NCI-H1694 treated with DMSO at 0.1 percent for 48 hours (cell line): ENCODE measurements at places on chromosomes 3 and 15.

DNA sequence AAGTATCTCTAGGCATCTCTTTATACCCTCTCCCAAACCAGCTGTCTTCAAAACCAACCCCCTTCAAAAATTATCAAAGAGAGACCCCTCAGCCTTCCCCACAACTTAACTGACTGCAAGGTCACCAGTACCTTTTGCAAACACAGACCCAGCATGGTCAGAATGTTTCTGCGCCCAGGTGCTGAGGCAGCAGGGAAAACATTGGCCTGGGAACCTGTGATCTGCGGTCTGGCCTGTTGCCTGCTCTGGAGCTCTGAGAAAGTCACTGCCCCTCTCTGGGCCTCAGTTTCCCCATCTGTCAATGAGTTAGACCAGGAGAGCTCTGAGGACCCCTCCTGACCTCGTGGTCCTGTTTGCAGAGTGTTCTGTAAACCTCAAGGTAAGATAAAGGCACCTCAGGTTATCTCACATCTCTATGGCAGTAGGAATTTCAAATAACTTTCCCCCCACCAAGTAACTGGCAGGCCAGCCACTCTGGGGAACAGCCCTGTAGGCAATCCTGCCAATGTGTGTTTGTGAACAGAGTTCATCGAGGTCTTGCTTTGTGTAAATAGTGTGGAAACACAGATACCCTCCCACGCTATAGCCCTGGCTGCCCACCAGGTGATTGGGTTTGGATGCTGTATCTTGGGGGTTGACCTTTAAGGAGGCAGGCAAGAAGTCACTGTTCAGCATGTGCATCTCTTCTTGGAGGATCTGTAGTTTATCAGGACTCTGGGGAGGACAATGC, 50.0 kb upstream of the SMAD6 start:
- no peak for DNase-seq

- DNase-seq, result no peak
Observed at GRCh38 chr3:185825006-185825638, at the start of gene IGF2BP2. Gene IGF2BP2 (minus strand): TSS chr3:185825042. CDS start chr3:185824960, 82 bp downstream.

DNA sequence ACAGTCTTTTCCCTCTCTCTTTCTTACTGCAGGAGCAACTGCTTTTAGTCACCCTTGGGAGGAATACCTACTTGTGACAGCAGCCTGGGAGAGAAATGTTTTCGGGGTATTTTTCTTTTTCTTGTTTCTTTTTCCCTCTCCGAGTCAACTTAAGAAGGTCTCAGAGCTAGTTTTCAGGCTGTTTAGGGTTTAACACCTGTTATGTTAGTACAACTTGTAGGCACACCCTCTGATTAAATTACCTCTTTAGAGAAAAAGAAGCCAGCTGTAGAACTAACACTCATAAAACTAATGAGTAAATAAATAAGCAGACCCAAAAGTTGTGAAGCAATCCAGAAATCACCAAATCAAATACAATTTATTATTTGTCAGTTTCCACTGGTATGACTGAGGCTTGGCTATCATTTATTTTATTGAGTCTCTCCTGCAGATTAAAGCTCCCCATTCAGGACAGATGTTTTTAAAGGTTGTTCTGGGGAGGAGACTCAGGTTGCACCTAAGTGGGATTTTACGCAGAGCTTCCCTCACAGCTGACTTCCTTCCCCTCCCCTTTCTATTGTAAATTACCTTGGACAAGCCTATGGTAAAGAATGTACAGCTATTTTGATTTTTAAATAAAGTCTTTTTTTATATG, 112.5 kb downstream of the FOXB1 start:
- DNase-seq, result no peak

DNA sequence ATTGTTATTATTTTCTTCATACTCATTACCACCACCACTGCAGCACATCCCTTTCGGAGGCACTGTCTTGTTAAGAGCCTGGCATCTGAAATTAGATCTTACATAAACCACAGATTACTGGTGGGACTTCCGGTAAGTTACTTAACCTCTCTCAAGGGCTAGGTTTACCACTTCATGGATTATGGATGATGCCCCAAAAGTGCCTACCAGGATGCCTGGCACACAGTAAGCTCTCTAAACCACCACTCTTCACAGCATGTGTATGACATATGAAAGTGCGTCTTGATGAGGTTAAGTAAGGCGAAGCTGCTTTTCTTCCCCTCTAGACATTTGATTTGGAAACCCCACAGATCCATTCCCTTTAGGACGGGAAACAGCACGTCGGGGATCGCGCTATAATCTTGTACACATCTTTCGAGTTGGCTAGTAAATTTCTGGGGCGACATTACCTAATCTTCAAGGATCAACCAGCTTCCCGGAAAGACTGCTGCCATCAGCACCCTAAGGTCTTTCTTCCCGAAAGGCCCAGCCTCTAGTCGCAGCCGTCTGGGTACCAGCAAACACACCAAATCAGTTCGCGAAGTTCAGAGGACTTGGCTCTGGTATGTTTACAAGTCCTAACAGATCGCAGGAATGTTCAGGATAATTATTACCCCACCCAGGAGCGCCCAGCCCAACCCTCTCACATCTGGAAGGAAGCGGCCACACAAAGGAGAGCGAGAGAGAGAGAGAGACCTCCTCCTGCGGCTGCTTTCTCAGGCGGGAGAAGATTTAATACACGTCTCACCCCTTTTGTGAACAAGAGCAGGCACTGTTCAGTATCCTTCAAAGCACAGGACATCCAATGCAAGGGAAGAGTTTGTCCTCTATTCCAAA, 155.1 kb upstream of the FRMD4B start:
- no peak for DNase-seq

DNA sequence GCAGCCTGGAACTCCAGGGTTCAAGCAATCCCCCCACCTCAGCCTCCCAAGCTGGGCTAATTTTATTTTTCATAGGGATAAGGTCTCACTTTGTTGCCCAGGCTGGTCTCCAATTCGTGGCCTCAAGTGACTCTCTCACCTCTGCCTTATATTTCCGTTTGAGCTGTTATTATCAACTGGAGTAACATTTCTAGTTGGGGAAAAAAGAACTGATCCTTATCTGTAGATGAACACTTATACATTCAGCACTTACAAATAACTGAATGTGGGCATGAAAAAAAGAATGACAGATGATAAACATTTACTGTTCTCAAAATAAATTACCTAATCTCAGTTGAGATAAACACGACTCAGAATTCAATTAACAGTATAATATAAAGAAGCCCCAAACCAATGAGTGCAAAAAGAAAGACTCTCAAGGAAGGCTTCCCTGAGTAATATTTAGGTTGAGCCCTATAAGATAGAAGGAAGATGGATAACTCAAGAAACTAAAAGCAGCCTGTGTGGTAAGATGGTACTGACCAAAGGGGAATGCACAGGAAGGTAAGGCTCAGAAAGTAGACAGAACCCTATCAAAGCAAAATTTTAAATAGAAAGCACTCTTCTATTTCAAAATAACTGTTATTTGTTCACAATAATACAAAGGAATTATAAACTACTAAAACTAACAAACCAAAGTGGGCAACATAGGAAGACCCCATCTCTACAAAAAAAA, 11.8 kb downstream of the UBE3A start:
- DNase-seq, result no peak

DNA sequence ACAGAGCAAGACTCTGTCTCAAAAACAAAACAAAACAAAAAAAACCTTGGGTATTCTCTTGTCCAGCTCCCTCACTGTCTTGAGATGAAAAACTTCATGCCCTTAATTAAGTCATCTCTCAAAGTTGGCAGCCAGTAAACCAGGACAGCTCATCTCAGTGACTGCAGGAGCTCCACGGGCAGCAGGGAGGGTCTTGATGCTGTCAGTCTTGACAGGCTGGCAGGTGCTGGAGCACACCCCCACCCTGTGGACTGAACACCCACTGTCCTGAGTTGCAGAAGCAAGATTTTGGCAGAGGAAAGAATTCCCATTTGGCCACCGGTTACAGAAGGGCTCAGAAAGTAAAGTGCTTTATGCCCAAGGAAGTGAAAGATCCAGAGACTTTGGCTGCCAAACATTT, 8.0 kb downstream of the DNAJA4 start:
- DNase-seq, result no peak

GRCh38 chr15:95192923-95193322, 961.6 kb downstream of the MCTP2 start:
- no peak for DNase-seq

GRCh38 chr3:88742106-88742505, 365.3 kb upstream of the EPHA3 start:
- no peak for DNase-seq

DNA sequence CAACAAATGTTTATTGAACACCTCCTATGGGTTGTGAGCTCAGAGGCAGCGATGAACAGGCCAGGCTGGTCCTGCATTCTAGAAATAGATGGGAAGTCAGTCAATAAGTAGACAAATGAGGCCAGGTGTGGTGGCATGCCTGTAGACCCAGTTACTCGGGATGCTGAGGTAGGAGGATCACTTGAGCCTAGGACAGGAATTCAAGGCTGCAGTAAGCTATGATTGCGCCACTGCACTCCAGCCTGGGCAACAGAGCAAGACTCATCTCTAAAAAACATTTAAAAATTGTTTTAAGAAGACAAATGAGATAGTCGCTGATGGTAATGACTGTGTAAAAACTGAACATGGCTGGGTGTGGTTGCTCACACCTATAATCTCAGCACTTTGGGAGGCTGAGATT, 4.4 kb upstream of the RHO start:
- DNase-seq, result no peak

DNA sequence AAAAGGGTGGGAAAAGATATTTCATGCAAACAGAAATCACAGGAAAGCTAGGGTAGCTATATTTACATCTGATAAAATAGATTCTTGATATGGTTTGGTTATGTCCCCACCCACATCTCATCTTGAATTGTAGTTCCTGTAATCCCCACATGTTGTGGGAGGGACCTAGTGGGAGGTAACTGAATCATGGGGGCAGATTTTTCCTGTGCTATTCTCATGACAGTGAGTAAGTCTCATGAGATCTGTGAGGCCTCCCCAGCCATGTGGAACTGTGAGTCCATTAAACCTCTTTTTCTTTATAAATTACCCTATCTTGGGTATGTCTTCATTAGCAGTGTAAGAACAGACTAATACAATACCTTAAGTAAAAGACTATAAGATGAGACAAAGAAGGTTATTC, 558.1 kb downstream of the RSL24D1 start:
- no peak for DNase-seq

DNA sequence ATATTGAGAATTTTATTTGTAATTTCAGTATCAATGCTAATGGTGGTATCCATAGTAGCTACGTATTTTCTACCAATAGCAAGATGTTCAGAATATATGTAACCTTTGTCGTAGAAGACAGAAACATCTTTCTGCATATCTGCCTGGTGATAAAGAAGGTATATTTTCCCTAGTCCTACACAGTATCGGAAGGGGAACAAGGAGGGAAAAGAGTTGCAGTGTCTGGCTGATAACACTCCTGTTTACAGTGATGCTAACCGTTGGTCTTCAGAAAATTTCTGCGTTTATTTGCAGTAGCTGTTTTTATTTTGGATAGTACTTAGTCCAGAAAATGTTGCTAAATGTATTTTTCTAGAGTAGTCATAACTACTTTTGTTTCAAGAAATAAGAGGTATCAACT, 25.2 kb downstream of the TSC22D2 start:
- DNase-seq, result no peak

- no peak for DNase-seq
Observed at GRCh38 chr3:81888914-81889557, 127.6 kb upstream of the GBE1 start.

GRCh38 chr3:62938583-62938982, 63.4 kb upstream of the CADPS start:
- no peak for DNase-seq

DNA sequence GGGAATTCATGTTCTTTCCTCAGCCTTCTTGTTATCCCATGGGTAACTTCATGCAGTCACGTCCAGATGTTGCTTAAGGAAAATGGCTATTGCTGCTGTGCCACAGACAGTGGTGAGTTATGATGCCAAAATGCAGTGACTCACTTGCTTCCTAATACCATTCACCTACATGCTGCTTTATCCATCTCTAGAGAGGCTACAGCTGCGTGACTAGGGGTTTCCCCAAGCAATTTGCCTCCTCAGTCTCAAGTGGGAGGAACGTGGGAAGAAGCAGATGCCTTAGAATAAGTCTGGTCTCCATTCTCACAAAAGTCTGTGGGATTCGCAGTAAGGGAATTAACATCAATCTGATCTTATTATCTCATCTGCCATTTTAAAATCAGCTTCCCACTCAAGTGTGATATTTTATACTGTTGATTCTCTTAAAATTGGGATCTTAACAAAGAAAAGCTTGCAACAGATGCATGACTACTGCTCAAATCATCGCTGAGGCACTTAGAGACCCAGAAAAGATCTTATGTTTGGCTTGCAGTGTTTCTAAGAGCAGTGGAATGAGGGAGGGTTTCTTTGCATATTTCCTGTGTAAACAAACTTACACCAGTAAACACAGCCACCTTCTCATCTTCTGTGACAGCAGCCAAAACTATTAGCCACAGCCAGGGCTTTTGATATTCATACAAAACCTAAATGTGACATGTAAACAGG, 62.0 kb upstream of the ACP3 start:
- no peak for DNase-seq

DNA sequence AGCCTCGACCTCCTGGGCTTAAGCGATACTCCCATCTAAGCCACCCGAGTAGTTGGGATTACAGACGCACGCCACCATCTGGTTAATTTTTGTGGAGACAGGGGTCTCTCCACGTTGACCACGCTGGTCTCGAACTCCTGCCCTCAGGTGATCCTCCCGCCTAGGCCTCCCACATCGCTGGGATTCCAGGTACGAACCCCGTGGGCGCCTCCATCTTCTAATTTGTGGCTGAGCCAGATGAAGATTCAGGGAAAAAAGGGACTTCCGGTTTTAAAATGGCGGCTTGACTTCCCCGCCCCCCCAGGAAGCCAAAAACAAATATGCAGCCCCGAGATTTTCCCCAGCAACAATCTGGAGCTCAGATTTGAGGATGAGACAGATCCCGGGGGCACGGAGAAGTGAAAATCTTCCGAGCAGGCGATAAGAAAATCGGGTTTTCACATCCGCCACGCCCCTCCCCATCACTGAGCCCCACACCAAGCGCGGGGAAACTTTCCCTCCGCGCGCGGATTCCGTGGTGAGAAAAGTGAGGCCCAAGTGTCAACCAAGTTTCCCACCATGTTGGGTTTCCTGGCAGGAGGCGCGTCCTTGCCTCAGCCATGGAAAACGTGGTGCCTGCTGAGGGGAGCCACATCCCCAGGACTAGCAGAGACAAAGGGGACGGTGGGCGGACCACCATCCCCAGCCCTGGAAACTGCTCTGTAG, 15.4 kb downstream of the CHST14 start:
- no peak for DNase-seq

DNA sequence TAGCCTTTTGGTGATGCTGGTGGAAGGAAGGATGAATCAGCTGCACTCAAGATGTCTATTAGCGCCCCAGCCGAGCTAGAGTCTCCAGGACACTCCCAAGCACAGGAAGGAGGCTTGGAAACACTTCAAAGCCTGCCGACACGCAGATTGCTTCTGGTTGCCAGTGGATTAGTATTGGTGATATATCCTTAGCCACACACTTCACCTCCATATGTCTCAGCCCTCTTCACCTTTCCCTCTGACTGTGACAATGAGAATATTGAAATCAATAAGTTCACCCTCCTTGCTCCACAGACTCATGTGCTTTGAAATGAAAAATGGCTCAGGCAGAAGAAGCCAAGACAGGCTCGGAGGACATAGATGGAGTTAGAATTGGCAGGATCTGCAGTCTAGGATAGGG, 102.9 kb upstream of the LRRN1 start:
- DNase-seq, result no peak

GRCh38 chr15:23758891-23759290, 71.8 kb upstream of the NDN start:
- DNase-seq, result no peak
